ENCODE measurements at places on chromosomes 4 and X.
A peak's percentile ranks its signal among the peaks of the same experiment; 100 is the strongest.

DNA sequence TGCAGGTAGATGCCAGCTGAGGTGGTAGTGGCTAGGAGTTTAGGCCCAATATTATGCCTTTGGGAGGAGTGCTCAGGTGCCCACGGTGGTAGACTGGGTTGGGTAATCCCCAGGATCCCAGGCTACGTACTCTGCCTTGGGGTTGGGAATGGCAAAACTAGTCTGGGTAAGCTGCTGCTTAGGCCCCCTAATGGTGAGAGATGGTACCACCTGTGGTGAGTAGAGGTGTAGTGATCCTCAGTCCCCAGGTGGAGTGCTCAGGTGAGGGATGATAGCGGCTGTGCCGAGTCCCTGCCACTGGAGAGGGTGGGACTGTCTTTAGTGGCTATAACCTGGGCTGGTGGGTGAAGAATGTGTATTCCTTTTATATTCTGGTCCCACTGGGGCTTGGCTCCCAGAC is 75.2 kb downstream of the IL1RAPL2 start:
- no peak for DNase-seq

GRCh38 chr4:170990989-170991589 is 822.1 kb upstream of the GALNTL6 start:
- no peak for DNase-seq

DNA sequence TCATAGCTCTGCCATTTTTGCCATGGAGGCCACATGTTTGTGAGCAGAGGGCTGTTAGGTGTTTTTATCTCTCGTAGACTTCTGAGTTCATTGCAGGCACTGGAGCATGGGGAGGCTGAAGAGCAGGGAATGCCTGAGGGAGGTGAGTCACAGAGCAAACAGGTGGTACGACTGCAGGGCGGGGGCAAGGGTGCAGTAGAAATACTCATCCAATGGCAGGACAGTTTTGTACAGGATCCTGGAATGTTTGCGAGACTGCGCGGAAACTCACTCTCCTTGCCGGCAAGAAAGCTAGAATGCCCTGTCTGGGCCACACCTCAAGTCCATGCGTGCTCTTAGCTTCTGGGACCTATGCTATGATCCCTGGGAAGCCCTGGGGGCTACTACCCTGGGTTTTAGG is 20.0 kb upstream of the VCX2 start:
- no peak for DNase-seq

GRCh38 chr4:22625311-22625710 is 67.4 kb upstream of the GBA3 start:
- no peak for DNase-seq

- peak; percentile 5 for DNase-seq
Observed at GRCh38 chr4:145956288-145956890, 17.8 kb upstream of the ZNF827 start.

DNA sequence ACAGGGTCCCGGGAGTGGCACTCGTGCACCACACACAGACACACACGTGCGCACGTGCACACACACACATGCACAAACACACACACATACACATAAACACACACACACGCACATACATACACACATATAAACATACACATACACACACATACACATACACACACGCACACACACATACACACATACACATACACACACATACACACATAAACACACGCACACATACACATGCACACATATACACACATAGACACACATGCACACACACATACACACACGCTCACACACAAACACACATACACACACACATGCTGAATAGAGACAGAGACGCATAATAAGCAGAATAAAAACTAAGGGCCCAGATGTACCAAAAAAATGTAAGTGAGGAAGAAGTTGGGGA is 332.2 kb upstream of the CXorf51B start:
- no peak for DNase-seq

DNA sequence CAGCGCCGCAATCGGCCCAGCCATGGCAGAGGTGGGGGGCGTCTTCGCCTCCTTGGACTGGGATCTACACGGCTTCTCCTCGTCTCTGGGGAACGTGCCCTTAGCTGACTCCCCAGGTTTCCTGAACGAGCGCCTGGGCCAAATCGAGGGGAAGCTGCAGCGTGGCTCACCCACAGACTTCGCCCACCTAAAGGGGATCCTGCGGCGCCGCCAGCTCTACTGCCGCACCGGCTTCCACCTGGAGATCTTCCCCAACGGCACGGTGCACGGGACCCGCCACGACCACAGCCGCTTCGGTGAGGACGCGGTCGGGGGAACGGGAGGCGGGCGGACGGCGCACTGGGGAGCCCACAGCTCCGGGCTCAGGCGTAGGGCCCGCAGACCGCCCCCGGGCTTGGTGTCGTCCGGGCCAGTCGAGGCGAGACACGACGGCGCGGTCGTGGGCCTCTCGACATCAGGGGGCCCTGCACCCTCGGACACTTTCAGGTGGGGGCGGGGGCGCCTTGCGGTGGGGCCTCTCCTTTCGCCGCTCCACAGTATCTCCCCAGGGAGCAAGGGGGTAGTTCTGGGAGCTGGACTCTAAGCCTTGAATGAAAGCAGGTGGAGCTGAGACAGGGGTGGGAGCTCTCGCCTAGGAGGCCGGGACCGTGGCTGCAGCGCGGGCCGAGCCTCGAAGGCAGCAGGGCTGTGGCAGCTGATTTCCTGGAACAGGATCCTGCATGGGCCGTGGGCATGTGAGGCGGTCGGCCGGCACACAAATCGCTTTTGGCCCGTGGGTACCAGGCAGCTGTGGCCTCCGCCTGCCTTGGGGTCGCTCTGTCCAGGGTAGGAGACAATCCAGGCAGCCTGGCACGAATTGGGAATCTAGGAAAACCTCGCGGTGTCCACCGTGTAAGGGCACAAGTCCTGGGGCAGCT is 722 bp downstream of the FGF16 start:
- DNase-seq, result no peak

GRCh38 chr4:186172546-186172945 is 18.8 kb upstream of the CYP4V2 start:
- no peak for DNase-seq

DNA sequence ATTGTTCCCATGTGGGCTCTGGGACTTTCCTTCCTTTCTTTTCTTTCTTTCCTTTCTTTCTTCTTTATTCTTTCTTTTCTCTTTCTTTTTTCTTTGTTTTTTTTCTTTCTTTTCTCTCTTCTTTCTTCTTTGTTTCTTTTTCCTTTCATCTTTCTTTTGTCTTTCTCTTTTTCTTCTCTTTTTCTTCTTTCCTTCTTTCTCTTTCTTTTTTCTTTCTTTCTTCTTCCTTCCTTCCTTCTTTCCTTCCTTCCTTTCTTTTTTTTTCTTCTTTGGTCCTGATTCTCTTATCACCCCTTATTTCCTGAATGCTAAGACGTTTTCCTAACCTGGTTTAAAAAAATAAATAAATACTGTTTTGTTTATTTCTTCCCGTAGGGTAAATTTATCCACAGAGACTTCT is 93.2 kb downstream of the CRLF2 start:
- no peak for DNase-seq

GRCh38 chr4:40299811-40300292 is 35.3 kb upstream of the CHRNA9 start:
- DNase-seq, result no peak

GRCh38 chrX:94204524-94204923 is 530.5 kb downstream of the FAM133A start:
- no peak for DNase-seq

DNA sequence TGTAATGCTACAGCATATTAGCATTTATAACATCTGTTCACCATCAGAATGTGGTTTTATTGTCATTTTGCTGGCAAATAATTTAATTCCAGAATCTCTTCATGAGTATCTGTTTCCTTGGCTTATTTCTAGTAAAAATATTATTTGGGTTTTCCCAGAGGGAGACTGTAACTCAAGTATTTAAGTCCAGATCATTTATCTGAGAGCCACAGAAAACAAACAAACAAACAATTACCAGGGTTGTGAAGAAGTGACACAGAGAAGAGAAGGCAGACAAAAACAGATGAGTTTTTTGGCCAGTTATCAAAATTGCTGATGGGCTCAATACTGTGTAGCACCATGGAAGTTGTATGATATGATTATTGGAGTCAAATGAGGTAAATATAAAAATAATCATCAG is 515.1 kb downstream of the TECRL start:
- DNase-seq, result no peak

- DNase-seq, result no peak
Observed at GRCh38 chrX:20225488-20225833, 41.2 kb downstream of the RPS6KA3 start.

GRCh38 chr4:155445306-155445705 is 68.5 kb upstream of the MAP9 start:
- DNase-seq, result no peak

DNA sequence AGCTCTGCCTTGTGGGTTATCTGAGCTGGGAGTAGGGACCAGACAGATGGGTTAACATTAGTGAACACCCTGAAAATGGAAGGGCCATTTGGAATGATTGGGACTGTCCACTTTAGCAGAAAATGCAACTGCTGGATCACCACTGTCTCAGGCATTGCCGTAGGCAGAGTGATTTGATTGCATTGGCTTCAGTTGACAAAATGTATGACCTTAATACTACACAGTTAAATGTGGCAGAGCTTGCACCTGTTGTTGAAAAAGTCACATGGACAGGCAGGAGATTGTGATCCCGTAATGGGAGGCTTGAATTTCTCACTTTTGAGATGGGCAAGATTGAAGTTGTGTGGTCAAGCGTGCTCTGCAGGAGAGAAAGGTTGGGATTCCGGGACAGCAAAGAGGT is 166.5 kb upstream of the PUDP start:
- no peak for DNase-seq

DNA sequence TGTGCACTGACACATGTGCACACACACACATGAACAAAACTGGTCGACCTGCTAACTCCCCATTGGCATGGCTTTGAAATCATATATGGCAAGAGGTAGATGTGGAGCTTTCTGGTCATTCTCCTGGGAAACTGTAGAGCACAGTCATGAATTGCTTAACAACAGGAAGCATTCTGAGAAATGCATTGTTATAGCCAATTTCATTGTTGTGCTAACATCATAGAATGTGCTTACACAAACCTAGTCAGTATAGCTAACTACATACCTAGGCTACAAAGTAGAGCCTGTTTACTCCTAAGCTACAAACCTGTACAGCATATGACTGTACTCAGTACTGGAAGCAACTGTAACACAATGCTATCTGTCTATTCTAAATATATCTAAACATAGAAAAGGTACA is 134.2 kb upstream of the SH3RF1 start:
- DNase-seq, result no peak

GRCh38 chrX:40531056-40531826 is 49.5 kb upstream of the ATP6AP2 start:
- no peak for DNase-seq

- DNase-seq, result no peak
Observed at GRCh38 chr4:27861381-27861787, 1000.7 kb downstream of the STIM2 start.

GRCh38 chrX:85980286-85980685 is 67.1 kb downstream of the CHM start:
- DNase-seq, result no peak

- DNase-seq, result no peak
Observed at GRCh38 chr4:156976147-156976546, 4.5 kb upstream of the PDGFC start.

GRCh38 chr4:123545667-123546572 is 149.3 kb downstream of the SPRY1 start:
- no peak for DNase-seq

GRCh38 chr4:108611365-108611764 is 9.0 kb upstream of the RPL34 start:
- no peak for DNase-seq

DNA sequence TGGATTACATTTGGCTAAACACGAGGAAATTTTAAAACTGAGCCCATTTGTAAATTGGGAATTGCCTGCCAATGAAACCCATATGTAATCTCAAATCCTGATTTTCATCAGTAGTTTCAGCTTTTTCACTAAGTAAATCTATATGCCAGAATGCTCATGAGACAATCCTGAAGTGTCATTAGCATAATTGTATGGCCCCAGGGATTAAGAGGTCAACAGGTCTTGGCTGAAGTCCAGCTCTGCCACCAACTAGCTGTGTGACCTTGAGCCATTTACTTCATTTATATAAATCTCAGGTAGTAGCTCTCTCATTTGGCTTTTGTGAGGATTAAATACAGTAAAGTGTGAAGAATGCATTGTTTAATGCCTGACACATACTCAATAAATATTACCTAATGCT is 320.5 kb upstream of the EMCN start:
- no peak for DNase-seq

DNA sequence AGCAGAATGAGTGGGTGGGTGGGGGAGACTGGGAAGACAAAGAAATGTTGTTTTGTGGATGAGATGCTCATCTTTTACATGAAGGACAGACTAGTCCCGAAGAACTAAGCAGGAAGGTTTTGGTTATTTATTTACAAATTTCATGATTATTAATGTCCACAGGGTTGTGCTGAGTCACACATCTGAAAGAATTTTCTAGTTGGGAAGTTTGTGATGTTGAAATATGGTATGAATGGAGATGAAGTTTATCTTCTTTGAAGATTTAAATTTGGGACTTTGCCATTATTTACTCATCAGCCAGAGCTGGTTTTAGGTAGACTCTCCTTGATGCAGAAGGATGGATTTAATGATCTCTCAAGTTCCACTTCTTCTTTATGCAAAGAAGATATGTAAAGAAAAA is 75.5 kb downstream of the MOSPD2 start:
- DNase-seq, result no peak

DNA sequence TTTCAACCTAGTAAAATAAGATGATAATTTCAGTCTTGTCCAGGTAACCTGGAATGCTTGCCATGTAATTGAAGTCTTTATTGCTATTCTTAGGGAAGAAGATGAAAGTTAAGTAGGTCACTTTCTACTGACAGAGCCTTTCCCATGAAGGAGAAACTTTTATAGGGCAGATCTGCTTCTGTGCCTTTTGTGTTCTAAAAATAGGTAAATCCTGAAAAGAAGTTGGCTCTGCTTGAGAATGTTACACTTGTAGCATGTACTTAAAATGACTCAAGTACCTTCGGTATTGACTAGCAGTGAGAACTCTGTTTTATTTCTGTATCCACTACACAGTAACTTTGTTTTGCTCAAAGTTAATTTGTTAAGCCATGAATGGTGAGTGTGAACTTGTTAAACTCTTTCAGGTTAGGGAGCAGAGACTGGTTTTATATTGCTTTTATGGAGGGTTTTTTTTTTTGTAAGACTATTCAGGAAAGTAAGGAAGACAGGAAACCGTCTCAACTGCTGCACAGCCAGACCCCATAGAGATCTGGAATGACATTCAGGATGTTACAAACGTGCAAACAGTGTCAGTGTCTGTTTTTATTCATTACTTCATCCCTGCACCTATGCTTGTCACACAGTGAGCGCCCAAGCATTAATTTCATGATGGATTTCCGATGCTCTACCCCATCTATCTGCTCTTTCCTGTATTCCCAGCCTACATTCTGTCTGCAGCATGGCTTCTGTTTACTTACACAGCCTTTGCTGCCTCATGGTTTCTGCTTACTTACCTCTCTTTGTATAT is 53.0 kb downstream of the SEPTIN11 start:
- no peak for DNase-seq

DNA sequence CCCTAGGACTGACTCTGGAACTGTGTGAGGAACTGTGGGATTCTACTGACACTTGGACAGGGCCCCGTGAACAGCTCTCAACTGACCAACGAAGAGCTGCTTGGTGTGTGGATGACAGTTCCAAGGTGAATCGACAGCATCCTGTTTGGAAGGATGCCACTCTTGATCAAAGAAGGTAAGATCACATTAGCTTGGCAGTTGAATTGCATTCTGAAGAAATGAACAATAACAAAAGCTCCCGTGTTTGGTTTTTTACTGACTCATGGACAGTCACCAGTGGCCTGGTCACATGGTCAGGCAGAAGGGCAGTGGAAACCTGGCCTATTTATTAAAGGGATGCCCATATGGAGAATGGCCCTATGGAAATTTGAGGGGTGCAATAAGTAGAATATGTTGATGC is 33.1 kb upstream of the GPR34 start:
- no peak for DNase-seq

GRCh38 chr4:151921811-151922210 is 161.0 kb upstream of the GATB start:
- DNase-seq, result no peak
